ENCODE measurements at places on chromosomes 4 and X. TPM values are rescaled to one million over a fixed set of nuclear protein-coding genes. Genes with fewer than 3 reads are reported as not detected.

DNA sequence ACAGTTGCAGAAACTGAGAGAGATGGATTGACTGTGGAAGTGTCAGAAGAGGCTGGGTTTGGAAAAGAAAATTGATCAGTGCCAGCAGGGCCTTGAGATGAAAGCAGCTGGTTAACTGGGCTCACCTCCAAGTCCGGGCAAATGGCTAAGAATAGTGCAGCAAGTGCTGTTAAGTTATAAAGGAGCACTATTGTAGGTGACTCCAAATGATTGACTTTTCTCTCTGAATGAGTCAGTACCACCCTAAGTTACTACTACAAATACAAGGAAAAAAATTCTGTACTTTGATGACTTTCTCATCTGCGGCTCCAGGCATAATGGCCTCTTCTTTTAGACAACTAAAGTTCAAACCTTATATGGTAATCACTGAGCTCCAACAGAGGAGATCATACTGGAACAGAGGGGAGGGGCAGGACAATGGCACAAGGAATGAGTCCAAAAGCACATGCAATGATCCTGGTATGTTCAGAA is 733.4 kb upstream of the INTU start:
- peaks cover 13% of the 10 kb centered on the region for H3K36me3 ChIP-seq
- H3K27ac ChIP-seq = peak overlapping the region; percentile 69
- H3K27me3 ChIP-seq = no peaks in the 10 kb centered on the region
- peak; percentile 87 for DNase-seq
- H3K4me1 ChIP-seq = peaks cover 42% of the 10 kb centered on the region
- H3K4me3 ChIP-seq = peak overlapping the region; percentile 8

GRCh38 chrX:63812823-63813222 is 27.8 kb upstream of the ARHGEF9 start:
- no peak overlapping the region for H3K4me3 ChIP-seq
- no peaks in the 10 kb centered on the region for H3K36me3 ChIP-seq
- no peaks in the 10 kb centered on the region for H3K4me1 ChIP-seq
- DNase-seq = no peak
- H3K27me3 ChIP-seq = no peaks in the 10 kb centered on the region
- no peak overlapping the region for H3K27ac ChIP-seq

DNA sequence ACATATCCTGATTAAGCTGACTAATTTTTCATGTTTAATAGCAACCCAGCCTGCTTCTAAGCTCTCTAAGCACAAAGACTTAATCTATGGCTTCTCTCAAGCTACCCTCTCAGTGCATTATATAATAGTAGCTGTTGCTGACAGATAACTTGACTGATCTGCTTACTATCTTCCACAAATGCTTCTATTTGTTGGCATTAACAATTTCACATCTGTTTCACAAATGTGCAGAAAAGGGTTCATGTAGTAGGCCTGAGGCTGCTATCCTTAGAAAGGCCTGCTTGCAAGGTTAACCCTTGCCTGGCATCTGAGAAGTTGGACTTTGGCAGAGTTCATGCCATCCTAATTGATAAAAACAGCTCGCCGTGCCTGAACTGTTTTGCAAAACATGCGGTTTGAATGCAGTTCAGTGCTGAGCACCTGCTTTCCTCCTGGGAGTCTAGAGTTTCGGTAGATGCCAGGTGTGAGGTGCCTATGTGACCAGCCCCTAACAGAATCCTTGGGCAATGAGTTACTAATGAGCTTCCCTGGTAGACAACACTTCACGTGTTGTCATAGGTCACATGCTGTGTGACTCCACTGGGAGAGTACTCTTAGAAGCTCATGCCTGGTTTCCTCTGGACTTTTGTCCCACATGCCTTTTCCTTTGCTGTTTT is 68.4 kb downstream of the NSG1 start:
- peaks cover 57% of the 10 kb centered on the region for H3K4me1 ChIP-seq
- no peak overlapping the region for H3K4me3 ChIP-seq
- H3K27ac ChIP-seq = no peak overlapping the region
- peaks cover 2% of the 10 kb centered on the region for H3K27me3 ChIP-seq
- no peak for DNase-seq
- peaks cover 43% of the 10 kb centered on the region for H3K36me3 ChIP-seq

GRCh38 chrX:100750883-100751282 is 19.0 kb upstream of the SYTL4 start:
- no peaks in the 10 kb centered on the region for H3K27me3 ChIP-seq
- no peak overlapping the region for H3K4me3 ChIP-seq
- peak; percentile 18 for DNase-seq
- H3K27ac ChIP-seq = no peak overlapping the region
- H3K36me3 ChIP-seq = no peaks in the 10 kb centered on the region
- H3K4me1 ChIP-seq = peaks cover 41% of the 10 kb centered on the region

DNA sequence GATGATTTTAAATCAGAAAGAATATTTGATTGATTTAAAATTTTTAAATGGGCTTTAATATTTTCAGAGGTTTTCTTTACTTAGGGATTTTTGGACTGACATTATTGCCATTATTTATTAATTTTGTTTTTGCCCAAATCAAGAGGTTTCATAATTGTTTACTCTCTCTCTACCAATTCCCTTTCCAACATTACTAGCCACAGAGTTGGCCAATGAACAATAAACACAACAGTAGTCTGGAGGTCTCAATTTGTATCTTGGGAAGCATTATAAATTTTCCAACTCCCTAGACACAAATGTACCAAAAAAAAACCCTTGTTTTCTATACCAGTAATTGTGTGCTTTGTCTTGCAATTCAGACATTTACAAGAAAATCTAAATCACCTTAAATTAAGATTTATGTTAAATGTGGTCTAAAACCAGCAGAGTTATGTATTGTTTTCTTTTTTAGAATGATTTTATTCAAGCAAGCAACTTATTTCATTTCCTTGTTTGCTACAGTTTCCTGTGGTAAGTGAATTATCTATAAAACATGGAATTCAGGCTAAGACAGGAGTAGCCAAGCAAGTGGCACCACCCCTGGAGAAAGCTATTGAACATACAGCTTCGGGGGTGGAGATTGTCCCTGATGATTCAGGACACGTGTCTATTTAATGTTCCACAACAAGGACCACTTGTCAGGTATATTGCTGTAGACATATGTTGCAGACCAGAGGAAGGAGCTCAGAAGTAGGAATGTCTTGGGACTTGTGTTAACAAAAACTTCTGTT is 622 bp downstream of the KLKB1 start:
- DNase-seq = no peak
- H3K27ac ChIP-seq = no peak overlapping the region
- peak overlapping the region; percentile 81 for H3K4me3 ChIP-seq
- H3K36me3 ChIP-seq = peaks cover 5% of the 10 kb centered on the region
- H3K4me1 ChIP-seq = no peaks in the 10 kb centered on the region
- H3K27me3 ChIP-seq = peaks cover 2% of the 10 kb centered on the region

- no peak overlapping the region for H3K27ac ChIP-seq
- no peak for DNase-seq
- H3K36me3 ChIP-seq = no peaks in the 10 kb centered on the region
- no peaks in the 10 kb centered on the region for H3K4me1 ChIP-seq
These were observed 219.1 kb upstream of the AMOT start for GRCh38 chrX:113059714-113060113.

DNA sequence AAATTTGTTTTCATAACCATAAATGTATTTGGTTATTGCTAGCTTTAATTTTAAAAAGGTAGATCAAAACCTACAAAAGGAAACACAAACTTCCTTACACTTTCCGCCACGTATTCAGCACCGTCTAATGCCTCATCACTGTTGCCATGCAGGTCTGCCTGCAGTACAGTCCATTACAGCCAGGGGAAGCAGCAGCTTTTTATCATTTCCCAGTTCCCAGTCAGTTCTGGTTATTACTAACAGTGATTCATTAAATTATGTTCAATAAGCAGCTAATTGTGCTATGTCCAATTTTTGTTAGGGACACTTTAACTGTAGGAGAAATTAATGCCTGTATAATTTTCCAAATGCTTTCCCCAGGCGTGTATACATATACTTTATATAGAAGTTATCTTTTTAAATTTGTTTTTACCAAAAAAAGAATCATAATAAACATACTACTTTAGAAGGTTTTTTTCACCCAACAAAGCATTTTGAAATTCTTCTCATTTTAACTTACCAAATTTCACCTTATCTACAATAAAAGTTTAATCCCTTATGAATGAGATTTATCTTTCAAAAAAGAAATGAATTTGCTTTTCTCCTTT is 93.3 kb downstream of the ANXA3 start:
- peaks cover 67% of the 10 kb centered on the region for H3K4me1 ChIP-seq
- peak; percentile 74 for DNase-seq
- peak overlapping the region; percentile 85 for H3K4me3 ChIP-seq
- peak overlapping the region; percentile 100 for H3K27ac ChIP-seq
- H3K36me3 ChIP-seq = no peaks in the 10 kb centered on the region

Gene SH3D19
- total RNA-seq = 43.8 TPM

- H3K4me1 ChIP-seq = peaks cover 17% of the 10 kb centered on the region
- no peak overlapping the region for H3K4me3 ChIP-seq
- peaks cover 13% of the 10 kb centered on the region for H3K36me3 ChIP-seq
- no peak for DNase-seq
These were observed 11.9 kb downstream of the COPS4 start for GRCh38 chr4:83046693-83047473.
